ENCODE measurements at places on chromosomes 12 and 14. TPM values are rescaled to one million over a fixed set of nuclear protein-coding genes. Genes with fewer than 3 reads are reported as not detected.

The NXPH4 gene
- total RNA-seq, result 0.24 TPM

The CAMKK2 gene
- 39.7 TPM for total RNA-seq

The GTF2H3 gene
- total RNA-seq, result 20.9 TPM

The DCN gene
- total RNA-seq, result 1,461 TPM

The ADGRD1 gene
- total RNA-seq, result 178 TPM

The ACOT4 gene
- total RNA-seq, result 1.8 TPM

The GPR132 gene
- total RNA-seq, result 3.1 TPM

The HSP90AA1 gene
- total RNA-seq, result 274 TPM

The PTPRO gene
- total RNA-seq, result 5.6 TPM

The IFNG-AS1 gene
- total RNA-seq, result 0.24 TPM

The FLRT2 gene
- total RNA-seq, result 16.1 TPM

The CNIH1 gene
- 110 TPM for total RNA-seq

The INSM2 gene
- not detected for total RNA-seq

The MMP14 gene
- total RNA-seq, result 229 TPM

The CD4 gene
- total RNA-seq, result 36.0 TPM

The NKX2-8 gene
- total RNA-seq, result not detected

The JPH4 gene
- total RNA-seq, result 4.3 TPM

The PPP2R5E gene
- 34.4 TPM for total RNA-seq

The DIO2 gene
- total RNA-seq, result 6.1 TPM

The CABP1 gene
- 3.3 TPM for total RNA-seq

The HOXC11 gene
- total RNA-seq, result 4.2 TPM

The DEPDC4 gene
- total RNA-seq, result not detected

The CAND1 gene
- total RNA-seq, result 111 TPM

The DEGS2 gene
- 1.2 TPM for total RNA-seq

The KLRK1 gene
- 1.4 TPM for total RNA-seq

The AICDA gene
- total RNA-seq, result 0.28 TPM

The NANOG gene
- total RNA-seq, result 0.76 TPM

The ANGEL1 gene
- 14.4 TPM for total RNA-seq

The CIROP gene
- total RNA-seq, result not detected

The TROAP gene
- 0.60 TPM for total RNA-seq

The OLR1 gene
- not detected for total RNA-seq

The PPP1R36 gene
- total RNA-seq, result 0.62 TPM

The CLEC6A gene
- total RNA-seq, result not detected

The CLEC7A gene
- 19.4 TPM for total RNA-seq

The TAS2R31 gene
- total RNA-seq, result 4.7 TPM

The KRT78 gene
- not detected for total RNA-seq

Measured in posterior vena cava (tissue), 2 donors.